ENCODE measurements at places on chromosomes 7 and 10.

- no peak for DNase-seq
Measured at GRCh38 chr10:77163670-77164348, 473.8 kb downstream of the KCNMA1 start.

GRCh38 chr10:69663369-69663947 lies 33.4 kb downstream of the FAM241B start:
- DNase-seq: no peak

GRCh38 chr7:148044173-148044572 lies 546.4 kb upstream of the C7orf33 start:
- DNase-seq: no peak

DNA sequence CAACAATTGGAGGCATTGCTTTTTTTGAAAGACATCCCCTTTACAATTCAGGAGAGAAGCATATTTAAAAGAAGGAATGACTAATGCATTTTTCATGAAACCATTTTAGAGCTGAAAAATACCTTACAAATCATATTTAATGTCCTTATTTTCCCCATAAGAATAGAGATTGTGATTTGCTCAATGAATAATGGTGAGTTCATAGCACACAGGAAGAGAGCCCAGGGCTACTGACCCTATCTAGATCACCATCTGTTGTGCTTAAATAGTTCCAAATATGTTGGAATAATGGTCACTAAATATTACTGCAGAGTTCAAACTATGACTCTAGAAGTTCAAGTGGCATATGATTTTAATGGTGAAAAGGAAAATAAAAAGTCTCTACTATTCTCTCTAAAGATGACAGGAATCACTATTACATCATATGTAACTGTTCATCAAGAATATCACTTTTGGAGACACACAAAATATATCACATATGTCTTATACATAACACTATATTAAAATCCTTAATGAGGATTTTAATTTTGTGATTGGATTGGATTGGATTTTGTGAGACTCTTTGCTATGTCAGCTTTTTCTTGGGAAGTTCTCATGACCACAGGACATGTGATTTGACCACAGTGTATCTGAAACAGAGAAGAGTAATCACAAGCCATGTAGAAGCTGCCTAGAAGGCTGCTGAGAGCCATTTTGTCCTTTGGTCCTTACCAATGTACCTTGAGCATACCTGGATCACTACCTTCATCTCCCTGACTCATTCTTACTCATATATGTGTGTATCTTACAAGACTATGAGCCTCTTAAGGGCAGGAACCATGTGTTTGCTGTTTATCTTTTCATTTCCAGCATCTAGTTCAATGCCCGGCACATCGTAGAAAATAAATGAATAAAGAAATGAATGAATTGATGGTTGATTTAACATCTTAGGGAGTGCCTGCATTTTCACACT lies 26.4 kb downstream of the SLC16A9 start:
- no peak for DNase-seq

- no peak for DNase-seq
Measured at GRCh38 chr7:73894733-73895551, 34.0 kb downstream of the TMEM270 start.

DNA sequence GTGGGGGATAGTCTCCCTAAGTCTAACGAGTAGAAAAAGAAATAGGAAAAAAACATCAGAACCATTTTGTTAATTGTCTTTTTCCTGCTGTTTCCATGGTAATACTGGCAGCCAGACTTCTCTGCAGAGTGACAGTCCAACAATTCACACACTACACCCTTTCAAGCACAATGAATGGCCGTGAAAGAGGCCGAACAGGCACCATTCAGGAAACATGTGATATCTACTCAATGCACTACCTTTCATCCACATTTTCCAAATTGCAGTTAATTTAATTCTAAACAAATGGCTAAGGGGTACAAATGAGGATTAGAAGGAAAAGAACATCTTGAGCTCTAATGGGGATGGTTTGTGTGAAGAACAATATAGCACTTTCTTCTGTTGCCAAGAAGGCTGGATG lies 358.5 kb upstream of the ANKRD30A start:
- DNase-seq: no peak

DNA sequence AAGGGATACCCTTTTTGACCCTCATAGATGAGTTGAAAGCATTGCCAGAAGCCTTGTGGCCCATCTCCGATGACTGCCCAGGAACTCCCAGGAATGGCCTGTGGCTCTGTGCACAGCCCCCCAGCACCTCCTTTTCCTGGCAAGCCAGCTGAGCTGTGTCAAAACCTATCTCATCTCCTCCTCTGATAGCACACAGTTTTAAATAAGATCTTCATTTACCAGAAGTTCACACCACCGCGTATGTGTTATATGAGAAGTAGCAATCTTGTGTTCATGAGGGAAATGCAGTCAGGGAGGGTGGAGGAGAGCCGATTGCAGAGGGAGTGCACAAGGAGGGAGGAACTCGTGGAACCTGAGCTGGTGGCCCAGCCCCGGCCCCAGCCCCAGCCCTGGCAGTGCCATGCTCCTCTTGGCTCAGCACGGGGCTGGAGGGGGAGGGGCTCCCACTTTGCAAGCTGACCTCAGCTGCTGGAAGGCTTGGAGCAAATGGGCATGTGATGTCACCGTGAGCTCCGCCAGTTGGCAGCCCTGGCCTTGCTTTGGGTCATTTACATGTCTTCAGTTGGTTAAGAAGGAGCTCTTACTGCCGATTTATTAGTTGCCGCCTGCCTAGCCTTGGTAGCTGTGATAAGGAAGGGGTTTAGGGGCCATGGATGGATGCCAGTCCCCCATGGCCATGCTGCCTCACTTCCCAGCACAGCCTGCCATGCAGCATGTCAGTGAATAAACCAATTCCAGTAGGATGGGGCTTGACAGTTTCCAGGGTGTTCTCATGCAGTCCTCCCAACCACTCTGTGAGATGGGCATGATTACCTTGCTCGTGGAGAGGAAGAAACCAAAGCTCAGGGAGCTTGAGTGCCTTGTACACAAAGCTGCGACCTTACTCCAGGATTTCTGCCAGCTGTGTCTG lies 20.0 kb downstream of the UNC5B start:
- DNase-seq: no peak

DNA sequence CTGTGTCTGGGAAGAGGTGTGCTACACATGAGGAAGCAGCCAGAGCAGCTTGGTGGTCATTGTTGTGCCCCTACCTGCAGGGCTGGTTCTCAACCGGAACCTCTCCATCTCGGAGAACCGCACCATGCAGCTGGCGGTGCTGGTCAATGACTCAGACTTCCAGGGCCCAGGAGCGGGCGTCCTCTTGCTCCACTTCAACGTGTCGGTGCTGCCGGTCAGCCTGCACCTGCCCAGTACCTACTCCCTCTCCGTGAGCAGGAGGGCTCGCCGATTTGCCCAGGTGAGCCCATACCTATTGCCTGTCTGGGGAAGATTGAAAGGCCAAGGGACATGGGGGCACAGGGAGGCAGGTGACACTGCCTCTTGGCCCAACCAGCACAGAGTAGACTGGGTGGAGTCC lies 29.3 kb upstream of the CSGALNACT2 start:
- DNase-seq: no peak

GRCh38 chr10:112801748-112802147 lies 148.3 kb upstream of the TCF7L2 start:
- DNase-seq: no peak

DNA sequence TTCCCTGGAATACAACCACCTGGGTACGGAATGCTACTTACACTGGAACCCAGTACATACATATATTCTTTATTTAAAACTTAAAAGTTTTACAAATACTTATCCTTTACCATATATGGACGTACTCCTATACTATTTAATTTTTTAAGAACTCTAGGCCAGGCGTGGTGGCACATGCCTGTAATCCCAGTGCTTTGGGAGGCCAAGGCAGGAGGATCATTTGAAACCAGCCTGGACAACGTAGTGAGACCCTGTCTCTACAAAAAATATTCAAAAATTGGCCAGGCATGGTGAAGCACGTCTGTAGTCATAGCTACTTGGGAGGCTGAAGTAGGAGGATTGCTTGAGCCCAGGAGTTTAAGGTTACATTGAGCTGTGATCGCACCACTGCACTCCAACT lies 2.0 kb downstream of the RBM28 start:
- no peak for DNase-seq

DNA sequence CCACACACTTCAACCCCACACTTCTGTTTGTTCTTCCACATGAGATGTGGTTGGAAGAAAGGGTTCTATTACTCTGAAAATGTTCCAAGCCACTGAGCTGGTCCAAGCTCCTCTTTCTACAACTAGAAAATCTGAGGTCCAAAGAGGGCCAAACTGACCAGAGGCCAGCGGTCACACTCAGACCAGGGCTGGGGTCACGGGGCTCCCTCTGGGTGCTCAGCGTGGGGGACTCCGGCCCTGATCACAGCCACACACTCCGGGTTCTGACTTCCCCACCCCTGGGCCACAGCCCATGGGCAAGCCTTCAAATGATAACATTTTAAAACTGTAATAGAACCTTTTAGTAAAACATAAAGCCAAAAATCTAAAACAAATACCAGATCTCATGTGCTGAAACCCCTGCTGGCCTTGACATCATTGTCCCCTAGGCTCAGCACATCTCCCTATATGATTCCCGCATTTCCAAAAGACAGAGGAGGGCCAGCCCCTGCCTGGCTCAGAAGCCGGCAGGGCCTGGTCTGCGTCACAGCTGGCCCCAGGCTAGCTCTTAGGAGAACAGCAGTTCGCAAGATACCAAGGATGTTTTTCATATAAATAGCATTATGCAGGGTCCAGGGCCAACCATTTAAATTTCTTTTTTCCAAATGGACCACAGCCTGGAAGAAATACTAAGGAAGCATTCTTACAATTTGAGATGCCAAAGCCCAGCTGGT lies 3.3 kb downstream of the CRYGN start:
- no peak for DNase-seq

DNA sequence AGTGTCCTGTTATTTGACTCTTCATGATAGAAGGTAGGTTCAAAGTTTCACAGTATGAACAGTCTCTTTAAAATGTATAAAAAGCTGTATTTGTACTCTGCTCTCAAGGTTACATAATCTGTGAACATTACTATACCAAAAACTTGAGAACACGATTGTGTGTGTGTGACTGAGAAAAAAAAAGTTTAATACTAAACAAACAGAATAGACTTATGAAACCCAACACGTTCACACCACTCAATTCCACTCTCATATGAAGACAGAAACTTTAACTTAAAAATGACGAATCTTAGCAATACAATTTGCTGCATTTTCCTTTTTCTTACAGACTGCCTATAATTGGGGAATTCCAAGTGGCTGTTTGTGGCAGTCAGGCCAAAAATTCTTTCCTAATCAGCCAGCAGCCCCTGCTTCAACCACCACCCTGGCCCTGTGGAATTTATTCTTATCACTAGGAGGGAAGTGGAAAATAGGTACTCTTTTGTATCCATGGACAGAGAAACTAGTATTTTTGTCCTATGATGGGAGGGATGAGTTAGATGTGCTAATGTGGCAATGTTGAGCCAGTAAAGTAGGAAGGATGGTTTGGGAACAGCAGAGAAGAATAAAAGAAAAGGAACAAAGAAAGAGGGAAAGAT lies 42.8 kb downstream of the MINDY3 start:
- DNase-seq: no peak

GRCh38 chr7:151080067-151080521 lies 515 bp downstream of the FASTK start:
- DNase-seq: no peak

- DNase-seq: no peak
Measured at GRCh38 chr10:77291596-77292505, 345.8 kb downstream of the KCNMA1 start.

- no peak for DNase-seq
Measured at GRCh38 chr10:29804025-29804852, 169.5 kb upstream of the SVIL start.

- DNase-seq: no peak
Measured at GRCh38 chr10:109880886-109881768, 42.2 kb downstream of the XPNPEP1 start.

- no peak for DNase-seq
Measured at GRCh38 chr7:44867073-44867995, 18.0 kb downstream of the PURB start.

DNA sequence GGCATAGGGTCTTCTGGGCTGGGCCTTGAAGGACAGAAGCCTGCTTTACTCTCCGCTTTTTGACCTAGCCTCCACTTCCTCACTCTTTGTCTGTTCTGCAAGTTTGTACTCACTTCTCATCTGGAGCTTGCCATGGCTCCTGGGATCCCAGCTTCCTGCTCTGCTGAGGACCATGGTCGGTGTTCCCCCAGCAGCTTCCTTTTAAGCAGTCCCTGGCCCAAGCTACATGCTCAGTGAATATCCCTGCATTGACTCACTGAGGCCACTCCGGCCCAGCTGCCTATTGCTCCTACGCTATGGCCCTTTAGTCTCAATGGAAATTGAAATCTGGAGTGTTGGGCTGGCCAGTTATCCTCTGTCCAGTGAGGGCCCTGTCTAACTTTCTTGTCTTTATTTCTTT lies 427.7 kb downstream of the RPS24 start:
- no peak for DNase-seq

GRCh38 chr10:13969792-13970140 lies 361.0 kb downstream of the FRMD4A start:
- peak; percentile 5 for DNase-seq

- DNase-seq: no peak
Measured at GRCh38 chr10:71201849-71202248, 10.5 kb upstream of the UNC5B start.

GRCh38 chr7:129169171-129169671 lies 19.2 kb upstream of the SMO start:
- no peak for DNase-seq

DNA sequence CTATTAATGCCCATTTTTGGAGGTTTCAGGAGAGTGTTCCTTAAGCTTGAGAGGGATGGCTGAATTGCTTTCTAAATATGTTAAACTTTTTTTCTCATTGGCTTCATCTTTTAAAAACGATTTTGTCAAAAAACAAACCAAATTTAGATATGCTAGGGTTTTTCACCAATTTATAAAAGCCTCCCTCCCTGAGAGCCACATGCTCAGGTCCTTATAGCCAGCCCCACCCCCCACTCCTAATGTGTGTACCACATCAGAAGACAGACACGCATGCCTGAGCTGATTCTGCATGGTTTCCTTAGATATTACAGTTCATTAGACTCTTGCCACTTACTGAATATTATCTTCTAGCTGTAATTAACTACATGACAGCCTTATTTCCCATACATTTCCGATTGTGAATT lies 2.0 kb downstream of the CUL1 start:
- DNase-seq: no peak

DNA sequence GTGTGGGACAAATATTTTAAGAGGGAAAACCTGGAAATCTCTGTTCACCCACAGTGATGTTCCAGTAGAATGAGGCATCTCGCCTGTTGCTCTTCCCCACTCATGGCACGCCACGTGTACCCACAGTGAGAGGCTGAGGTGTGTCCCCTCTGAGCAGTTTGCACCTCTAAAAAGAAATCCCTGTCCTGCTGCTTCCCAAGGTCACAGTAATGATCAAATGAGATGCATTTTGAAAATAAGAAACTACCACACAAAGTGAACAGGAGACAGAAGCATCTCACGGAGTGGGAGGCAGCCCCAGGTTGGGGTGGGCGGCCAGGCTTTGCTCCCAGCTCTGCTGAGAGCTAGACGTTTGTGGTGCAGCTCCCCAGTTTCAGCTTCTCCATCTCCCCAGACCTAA lies 12.4 kb upstream of the ZNF777 start:
- no peak for DNase-seq

DNA sequence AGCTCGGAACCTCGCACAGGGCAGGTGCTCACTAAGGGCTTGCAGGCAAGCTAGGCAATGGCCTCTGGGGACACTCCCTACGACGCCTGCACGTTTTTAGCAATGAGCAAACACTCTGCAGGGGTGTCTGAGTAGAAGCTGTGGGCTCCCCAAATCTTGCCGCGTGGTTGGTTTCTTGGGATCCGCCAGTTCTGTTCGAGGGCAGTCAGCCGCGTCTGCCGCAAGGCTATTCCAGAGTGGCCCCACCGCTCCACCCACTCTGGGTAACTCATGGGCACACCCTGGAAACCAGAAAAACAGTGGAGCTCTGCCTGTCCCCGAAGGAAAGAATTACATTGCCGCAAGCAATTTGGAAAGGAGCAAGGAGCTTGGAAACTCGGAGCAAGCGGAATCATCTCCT lies 189.3 kb upstream of the LYZL2 start:
- DNase-seq: no peak

All from stimulated activated CD4-positive, alpha-beta T cell treated with anti-CD3 and anti-CD28 coated beads, Interleukin-12 subunit alpha, Interleukin-12 subunit beta, amount 100 ng/mL, for 24 hours (primary cell).